Stimulated activated naive CD4-positive, alpha-beta T cell (primary cell): ENCODE measurements at places on chromosomes 7 and 10.

DNA sequence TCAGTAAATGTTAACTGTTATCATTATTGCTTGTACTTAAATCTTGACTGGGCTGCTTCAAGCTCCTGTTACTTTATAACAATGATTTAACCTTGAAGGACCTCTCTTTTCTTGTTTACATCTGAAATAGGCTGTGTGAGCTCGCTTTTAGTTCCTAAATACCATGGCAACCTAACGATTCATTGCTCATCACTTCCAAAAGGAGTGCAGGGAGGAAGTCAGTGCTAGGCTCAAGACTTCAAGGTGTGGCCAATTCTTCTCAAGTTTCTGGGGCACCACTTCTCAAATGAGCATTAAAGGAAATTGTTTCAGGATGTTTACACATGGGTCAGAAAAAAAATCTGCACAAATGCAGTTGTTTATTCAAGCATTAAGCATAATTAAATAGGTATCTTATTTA lies 284.2 kb downstream of the MTERF1 start:
- no peak for DNase-seq

- DNase-seq: no peak
Measured at GRCh38 chr10:18312374-18313139, 172.3 kb downstream of the CACNB2 start.

- no peak for DNase-seq
Measured at GRCh38 chr7:1557006-1557405, 1.0 kb upstream of the TMEM184A start.

GRCh38 chr10:59967079-59967478 lies 60.7 kb upstream of the CCDC6 start:
- DNase-seq: no peak

- DNase-seq: no peak
Measured at GRCh38 chr10:22613011-22613410, 101.4 kb downstream of the PIP4K2A start.

DNA sequence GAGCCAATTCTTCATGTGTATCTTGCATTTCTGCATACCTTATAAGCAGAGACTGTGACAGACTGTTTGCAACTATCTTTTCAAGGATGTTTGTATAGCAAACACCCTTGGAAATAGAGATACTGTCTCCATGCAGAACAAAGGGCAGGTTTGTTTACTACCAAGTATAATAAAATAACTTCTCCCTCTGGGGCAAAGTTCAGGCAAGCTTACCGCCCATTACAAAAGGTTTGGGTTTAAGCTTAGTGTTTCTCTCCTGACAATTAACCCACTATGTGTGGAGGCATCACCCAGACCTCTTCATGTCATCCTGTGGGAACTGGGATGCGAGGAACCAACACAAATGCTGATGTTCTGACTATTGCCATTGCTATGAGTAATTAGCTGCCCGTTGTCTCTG lies 479.1 kb upstream of the ZMIZ1 start:
- DNase-seq: no peak

- DNase-seq: no peak
Measured at GRCh38 chr10:132738454-132739224, 47.3 kb downstream of the NKX6-2 start.
